ENCODE measurements at places on chromosomes 5 and 9.

DNA sequence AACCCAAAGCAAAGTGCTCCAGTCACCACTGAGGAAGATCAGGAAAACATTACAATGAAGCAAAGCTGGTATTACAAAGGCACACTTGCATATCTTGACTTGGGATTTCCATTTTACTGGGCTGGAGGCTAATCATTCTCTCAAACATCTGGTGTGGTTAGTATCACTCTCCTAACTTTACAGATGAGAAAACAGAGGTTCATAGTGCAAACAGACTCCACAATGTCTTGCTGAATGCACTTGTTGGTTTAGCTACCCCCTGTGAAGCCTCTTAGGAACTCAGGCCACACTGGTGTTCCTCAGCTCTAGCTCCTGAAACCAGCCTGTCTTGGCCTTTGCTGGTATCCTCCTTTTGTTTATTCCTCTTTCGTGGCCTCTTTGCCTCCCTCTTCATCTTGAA is 29.5 kb upstream of the SMAD5 start:
- no peak for DNase-seq

GRCh38 chr5:155250596-155250995 is 237.0 kb downstream of the KIF4B start:
- no peak for DNase-seq

DNA sequence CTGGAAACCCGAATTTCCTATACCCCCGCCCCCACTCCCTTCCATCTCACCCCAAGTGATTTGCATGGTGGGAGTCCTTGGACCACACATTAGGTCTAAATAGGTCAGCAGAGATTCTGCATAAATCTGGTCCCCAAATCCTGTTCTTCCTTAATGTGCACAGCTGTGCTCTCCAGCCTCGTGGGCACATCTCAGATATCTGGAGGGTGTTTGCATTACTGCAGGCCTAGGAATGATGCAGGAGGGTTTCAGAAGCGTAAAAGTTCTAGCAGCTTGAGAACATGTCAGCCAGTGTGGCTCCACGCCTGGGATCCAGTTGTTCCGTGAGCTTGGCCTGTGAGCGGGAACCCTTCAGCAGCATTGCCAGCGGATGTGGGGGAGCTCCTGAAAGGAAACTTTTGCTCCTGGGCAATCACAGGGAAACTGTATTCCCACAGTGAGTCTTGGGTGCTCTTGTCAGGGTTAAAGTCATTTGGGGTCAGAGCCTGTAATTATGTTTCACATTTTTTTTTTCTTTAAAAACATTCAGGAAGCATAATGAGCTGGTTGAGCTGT is 12.9 kb downstream of the ARHGAP26 start:
- no peak for DNase-seq

- DNase-seq = no peak
Observed at GRCh38 chr9:99873531-99873930, 32.9 kb upstream of the STX17 start.

- DNase-seq = no peak
Observed at GRCh38 chr9:75687359-75687953, 203.0 kb upstream of the PCSK5 start.

GRCh38 chr9:91572811-91573210 is 149.2 kb upstream of the NFIL3 start:
- DNase-seq = no peak

DNA sequence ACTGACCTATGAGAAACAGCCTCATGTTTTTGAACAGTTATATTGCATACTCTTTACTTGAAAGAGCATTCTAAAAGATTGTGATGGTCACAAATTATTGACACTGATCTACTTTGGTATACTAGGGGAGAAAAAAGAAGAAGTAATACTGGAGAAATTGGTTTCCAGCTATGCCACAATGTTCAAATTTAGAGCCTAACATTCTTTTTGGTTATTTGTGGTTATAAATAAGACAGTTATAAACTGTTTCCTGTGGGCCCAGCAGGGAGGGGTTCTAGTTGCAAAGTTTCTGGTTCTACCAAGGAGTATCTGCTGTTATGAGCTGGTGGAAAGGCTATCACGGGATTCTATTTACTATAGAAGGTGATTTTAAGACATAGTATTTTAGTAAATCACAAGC is 4.8 kb downstream of the CWC27 start:
- no peak for DNase-seq

- DNase-seq = no peak
Observed at GRCh38 chr5:78731884-78732283, 83.3 kb upstream of the LHFPL2 start.

GRCh38 chr9:93288341-93288740 is 104.4 kb downstream of the WNK2 start:
- DNase-seq = no peak

DNA sequence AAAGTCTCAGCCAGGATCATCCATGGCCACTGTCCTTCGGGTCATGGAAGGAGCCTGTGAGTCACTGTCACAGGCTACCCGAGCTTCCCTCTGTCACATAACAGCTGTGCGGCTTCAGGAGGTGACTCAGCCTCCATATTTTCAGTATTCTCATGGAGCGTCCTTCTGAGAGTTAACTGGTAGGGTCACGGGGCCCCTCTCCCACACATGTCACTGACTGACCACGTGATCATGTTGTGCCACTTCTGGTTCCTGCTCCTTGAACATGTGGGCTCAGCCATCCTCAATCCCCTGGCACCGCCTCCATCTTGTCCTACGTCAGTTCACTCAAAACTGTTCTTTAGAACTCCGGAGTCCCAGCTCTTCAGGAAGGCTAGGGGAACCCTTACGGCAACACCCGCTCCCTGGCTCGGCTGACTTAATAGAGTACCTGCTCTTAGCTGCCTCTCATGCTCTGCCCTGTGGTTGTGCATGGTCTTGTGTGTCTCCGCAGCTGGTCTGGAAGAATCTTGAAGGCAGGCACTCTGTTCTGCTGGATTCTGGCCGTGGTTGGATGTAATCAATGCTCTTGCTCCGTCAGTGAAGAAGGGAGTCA is 182.8 kb downstream of the ICE1 start:
- no peak for DNase-seq

GRCh38 chr5:42948961-42949347 is 91.2 kb downstream of the ANXA2R start:
- no peak for DNase-seq

GRCh38 chr5:168186289-168187074 is 105.0 kb upstream of the WWC1 start:
- DNase-seq = no peak

GRCh38 chr9:94108584-94108983 is 24.3 kb downstream of the PTPDC1 start:
- DNase-seq = no peak

DNA sequence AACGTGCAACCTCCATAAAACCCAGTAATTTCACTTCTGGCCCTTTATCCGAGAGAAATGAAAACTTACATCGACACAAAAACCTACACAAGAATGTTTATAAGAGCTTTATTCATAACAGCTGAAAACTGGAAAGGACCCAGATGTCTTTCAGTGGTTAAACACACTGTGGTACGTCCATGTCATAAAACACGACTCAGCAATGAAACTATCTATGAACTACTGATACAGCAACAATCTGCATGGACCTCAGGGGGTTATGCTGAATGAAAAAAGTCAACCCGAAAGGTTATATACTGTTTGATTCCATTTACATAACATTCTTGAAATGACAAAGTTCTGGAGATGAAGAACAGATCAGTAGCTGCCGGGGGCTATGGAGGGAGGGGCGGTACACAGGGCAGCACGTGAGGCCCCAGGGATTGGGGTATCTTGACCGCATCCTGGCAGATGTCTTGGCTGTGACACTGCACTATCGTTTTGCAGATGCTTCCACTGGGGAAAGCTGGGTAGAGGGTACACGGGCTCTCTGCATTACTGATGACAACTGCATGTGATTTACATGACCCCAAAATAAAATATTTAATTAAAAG is 4.1 kb downstream of the CCDC127 start:
- DNase-seq = no peak

DNA sequence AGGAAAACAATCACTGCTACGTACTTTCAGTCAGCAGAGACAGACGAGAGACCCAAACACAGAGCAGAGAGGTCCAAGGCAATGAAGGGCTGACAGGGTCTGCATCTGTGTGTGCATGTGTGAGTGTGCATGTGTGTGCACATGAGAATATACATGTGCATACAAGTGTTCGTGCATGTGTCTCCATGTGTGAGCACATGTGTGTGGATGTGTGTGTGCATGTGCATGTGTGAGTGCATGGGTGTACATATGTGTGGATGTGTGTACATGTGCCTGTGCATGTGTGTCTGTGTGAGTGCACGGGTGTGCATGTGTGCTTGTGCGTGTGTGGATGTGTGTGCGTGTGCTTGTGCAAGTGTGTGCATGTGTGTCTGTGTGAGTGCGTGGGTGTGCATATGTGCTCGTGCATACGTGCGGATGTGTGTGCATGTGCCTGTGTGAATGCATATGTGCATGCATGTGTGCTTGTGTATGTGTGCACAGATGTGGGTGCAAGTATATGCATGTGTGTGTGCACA is 82.3 kb downstream of the OLFM1 start:
- DNase-seq = no peak

- no peak for DNase-seq
Observed at GRCh38 chr9:99809586-99810319, 11.9 kb upstream of the NR4A3 start.

- DNase-seq = no peak
Observed at GRCh38 chr9:113630386-113631136, 167.0 kb downstream of the RGS3 start.

DNA sequence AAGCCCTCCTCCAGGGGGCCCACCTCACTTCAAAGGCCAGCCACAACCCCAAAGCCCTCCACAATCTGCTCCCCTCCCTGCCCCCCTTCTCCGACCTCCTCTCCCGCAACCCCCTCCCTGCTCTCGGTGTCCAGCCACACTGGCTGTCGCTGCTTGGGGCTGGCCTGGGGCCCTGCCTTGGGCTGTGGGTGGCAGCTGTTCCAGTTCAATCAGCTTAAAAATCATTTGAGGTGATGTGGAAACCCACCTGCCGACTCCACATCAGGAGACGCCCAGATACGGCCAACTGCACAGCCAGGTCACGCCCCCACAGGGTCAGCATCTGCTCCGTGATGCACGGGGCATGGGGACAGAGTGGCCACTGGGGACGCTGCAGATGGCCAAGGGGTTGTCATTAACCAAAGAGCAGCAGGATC is 107.0 kb upstream of the MVB12B start:
- DNase-seq = no peak

DNA sequence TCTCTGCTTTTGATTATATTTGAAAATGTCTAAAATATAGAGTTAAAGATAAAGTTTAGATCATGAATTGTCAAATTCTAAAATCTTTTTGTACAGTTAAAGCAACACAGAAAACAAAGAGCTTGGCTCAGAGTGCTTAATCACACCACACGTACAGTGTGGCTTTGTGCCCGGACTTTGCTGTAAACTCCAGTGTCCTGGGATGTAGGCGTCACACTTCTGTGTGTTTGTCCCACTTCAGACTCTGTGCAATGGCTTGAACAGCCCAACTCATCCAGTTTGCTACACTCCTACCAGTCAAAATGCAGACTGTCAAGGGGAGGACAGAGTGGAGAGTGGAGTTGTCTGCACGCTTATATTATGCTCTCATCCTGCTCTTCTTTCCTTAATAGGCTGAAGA is 45.3 kb downstream of the SMARCA2 start:
- no peak for DNase-seq

DNA sequence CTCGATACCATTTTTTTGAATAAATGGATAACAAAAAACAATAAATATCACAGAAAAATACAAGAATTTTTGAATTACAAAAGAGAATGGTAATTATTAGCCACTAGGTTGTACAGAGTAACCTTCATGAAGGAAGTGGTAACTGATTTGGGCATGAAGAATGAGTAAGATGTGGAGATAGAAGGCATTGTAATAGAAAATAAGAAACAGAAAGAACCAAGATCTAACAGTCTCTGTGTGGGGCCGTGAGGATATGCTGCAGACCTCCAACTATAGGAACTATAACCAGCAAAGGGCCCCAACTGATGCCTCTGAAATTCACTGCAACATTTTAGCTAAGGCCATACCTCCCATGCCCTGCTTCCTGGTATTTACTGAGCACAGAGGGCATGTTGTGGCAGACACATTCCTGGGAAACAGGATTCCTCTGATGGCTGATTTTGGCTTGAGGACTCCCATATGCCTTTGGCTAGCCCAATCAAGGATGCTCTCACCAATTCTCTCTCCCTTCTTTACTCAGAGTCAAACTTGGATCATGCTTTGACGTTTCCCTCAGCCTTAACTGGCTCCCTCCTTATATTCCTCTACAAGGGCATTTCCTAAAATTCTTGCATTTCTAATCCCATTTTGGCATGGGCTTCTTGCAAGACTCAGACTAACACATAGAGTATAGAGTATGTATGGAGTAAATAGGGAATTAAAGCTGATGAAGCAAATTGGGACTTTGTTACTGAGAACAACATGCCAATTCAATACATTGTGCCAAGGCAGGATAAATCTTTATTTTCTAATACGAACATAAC is 208.9 kb downstream of the PDE4D start:
- no peak for DNase-seq

DNA sequence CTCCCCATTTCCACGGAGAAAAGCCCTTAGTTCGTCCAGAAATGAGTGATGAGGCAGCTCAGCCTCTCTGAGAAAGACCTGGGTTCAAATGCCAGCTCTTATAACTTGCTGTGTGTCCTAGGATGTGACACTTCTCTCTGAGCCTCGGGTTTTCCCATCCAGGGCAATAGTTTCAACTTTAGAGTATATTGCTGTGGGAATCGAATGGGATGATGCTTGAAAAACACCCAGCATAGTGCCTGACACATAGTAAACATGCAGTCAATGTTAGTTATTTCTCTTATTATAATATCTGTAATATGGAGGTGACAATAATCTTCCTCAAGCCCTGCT is 430 bp upstream of the MAPKAP1 start:
- DNase-seq = no peak

DNA sequence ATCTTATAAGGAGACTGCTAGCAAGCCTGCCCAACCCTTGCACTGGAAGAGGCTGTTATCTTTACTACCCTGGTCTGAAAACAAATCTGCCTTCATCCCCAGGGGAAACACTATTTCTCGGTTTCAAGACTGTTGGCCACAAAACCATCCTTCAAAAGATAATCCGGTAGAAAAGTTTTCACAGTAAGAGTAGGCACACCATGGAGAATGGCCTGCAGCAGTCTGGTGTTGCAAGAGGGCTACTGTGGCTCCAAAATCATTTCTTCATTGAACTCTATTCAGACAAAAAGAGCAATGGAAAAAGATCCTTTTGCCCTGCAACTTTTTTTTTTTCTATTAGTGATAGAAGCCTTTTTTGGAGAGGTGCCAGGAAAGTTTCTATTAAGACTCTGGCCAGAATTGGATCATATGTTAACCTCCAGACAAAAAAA is 163.9 kb downstream of the ARHGEF28 start:
- DNase-seq = no peak
